ENCODE measurements at places on chromosomes 4 and X.

GRCh38 chr4:108940634-108941033 lies 177.8 kb upstream of the ETNPPL start:
- no peak for DNase-seq

GRCh38 chrX:84144991-84145390 lies 43.0 kb downstream of the RPS6KA6 start:
- DNase-seq, result no peak

- no peak for DNase-seq
Observed at GRCh38 chrX:130628516-130628915, 226.7 kb downstream of the RBMX2 start.

DNA sequence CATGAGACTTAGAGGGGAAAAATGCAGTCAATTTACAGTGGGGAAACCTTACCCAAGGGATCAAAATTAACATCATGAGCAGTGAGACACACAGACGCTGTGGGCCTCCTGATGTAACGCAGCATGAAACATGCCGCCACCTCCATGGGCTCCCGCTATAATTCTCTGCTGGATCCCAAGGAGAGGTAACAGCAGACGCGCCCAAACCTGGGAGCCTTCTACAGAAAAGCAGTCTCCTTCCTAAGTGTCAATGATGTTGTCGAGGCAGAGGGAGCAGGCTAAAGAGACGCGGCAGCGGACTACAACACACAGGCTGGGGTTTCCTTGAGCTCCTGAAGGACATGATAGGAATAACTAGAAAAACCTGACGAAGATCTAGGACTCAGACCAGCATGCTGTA lies 142.3 kb downstream of the AFAP1 start:
- no peak for DNase-seq

GRCh38 chrX:42117318-42117717 lies 194.0 kb upstream of the CASK start:
- DNase-seq, result no peak

- peak; percentile 77 for DNase-seq
Observed at GRCh38 chrX:111095974-111096895, at the start of gene PAK3. Gene PAK3 (plus strand): TSS chrX:111096191. CDS start chrX:111123104, 26,913 bp downstream.

- no peak for DNase-seq
Observed at GRCh38 chr4:150308824-150309472, 230.7 kb downstream of the DCLK2 start.

DNA sequence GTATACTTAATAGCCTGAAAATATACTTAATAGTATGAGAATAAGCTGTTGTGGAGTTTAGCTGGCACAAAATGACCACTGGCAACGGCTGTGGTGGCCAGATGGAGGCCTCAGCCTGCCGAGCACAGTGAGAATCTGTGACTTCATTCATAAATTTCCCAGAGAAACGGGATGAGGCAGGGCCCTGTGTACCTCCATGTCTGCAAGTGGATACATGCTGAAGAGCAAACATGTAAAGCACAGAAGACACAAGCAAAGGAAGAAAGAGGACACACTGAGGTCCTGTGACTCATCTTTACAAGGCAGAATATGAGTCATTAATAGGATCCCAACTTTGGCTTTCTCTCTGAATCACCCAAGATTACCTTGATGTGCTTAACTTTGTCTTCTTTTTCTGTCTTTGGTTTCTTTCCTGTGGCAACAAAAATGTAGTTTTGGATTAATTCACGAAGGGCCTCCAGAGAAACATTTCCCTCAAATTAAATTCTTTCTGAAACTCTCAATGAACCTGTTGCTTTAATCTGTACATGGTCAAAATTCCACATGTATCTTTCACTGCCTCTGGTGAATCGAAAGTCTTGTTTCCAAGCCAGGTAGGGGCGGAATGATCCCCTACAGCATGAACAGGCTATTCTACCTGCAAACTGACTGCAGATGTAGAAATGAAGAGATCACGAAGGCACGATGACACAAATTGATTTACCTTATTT lies 56.4 kb downstream of the IRF2 start:
- DNase-seq, result no peak

- no peak for DNase-seq
Observed at GRCh38 chr4:3670521-3671519, 95.4 kb upstream of the ADRA2C start.

DNA sequence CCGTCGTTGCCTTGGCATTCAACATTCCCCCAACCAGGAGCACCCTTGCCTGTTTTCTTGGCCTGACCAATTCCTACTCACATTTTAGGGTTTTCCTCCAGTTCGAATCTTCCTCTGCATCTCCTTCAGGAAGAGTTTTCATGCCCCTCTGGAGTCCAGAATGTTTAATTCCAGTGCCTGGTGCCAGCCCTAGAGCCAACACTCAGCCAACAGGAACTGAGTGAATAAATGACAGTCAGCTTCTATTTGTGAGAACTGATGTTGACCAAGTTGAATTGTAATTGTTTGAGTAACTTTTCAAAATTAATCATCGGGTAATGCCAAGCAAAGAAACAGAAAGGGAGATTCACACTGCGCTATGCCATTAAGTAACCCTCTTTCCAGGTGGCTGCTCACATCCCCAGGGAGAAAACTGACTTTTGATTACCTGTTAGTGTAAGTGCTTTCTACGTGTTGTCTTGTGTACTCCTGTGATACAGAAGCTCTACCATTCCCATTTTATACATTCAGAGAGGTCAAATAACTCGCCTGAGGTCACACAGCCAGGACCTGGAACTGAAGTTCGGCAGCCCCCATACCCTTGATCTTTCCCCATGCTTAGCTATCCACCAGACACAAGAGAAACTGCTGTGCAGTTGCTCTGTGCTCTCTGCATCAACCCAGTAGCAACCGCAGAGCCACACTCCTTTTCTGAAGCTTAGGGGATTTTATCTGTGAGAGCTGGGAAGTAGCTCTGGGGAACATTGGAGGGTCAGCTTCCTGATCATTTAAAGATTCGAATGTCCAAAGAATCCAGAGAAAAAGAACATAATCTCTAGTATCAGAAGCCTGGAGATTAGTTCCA lies 19.0 kb upstream of the SLC2A9 start:
- DNase-seq, result no peak

- DNase-seq, result no peak
Observed at GRCh38 chr4:8442596-8443358, 2.2 kb downstream of the TRMT44 start.

DNA sequence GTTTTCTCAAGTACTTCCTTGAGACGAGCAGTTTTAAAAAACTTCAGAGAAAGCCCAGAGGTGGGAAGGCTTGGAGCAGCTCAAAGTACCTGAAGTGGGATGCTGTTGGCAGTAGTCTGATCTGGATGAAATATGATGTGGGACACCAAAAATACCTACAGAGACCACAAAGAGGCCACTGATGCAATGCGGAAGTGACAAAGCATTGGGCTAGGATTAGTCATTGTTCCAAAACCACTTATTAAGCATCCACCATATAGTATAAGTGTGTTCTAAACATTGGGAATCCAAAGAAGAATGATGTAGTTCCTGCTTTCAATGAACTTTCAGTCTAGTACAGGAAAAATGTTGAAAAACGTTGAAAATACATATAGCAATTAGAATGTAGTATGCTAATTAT lies 386.1 kb upstream of the CNKSR2 start:
- DNase-seq, result no peak

DNA sequence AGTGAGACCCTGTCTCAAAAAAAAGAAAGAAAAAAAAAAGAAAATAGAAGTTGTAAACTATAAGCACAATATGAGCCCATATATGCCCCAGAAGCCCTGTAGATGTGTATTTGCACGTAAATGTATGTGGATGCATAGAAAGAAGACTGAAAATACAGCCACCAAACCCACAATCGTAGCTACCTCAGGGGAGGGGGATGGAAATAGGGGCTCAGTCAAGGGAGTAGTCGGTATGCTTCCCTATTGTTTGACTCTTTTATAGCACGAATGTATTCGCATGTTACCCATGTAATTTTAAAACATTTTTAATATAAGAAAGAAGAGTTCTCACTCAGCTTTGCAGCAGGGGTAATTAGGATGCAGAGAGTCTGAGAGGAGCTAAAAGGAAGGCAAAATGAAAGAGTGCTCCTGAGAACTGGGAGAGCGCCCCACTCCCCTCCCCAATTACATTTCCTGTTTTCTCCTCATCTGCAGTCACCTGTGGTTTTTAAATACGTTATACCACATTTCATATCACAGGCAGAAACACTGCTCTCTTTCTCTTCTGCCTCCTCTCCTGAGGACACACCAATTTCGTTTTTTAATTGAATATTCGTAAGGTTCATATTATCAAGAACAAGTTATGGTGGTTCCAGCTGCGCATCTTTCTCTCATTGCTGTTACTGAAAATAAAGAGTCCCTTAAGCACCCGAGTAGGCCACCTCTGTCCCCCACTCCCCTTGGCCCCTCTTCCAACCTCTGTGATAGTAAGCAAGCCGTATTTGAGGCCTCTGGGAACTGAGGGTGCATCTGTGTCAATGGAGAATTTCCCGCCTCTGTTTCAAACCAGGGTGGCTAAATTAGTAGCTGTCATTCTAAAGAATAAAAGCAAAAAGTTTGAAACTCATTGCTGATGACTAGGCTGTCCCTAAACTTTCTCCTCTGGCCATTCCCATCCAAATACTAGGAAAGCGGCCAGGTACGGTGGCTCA lies 10.7 kb downstream of the SEPTIN6 start:
- no peak for DNase-seq

All from NCI-H1105 treated with DMSO at 0.1 percent for 48 hours (cell line).